ENCODE measurements at places on chromosomes 11 and 22.

- no peak for DNase-seq
These were observed 44.3 kb upstream of the NNMT start for GRCh38 chr11:114251815-114252337.

- no peak for DNase-seq
These were observed 15.1 kb downstream of the JHY start for GRCh38 chr11:122897606-122898210.

- no peak for DNase-seq
These were observed 6.0 kb downstream of the CKAP5 start for GRCh38 chr11:46840116-46840515.

GRCh38 chr22:32979606-32980005 is 78.6 kb downstream of the SYN3 start:
- DNase-seq = no peak

- DNase-seq = no peak
These were observed 43.2 kb upstream of the ACCSL start for GRCh38 chr11:44004452-44005062.

- DNase-seq = no peak
These were observed 58.8 kb upstream of the SLC36A4 start for GRCh38 chr11:93256623-93257022.

DNA sequence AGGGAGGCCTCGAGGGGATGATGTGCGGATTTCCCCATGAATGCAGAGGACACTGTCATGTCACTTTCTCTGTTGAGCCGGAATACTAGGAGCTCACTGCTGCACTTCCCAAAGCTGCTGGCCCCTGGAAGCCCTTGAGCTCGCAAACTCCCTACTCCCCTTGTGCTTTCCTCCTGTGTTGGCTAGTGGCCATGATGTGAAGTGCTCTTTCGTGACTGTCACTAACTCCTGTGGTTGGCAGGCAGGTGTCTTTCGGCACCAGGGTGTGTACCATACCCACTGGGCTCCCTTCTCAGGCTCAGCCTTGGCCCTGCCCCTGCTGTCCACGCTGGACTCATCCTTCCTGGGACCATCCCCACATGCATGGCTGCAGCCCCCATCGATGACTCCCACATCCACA is 86.2 kb downstream of the BTBD10 start:
- no peak for DNase-seq

DNA sequence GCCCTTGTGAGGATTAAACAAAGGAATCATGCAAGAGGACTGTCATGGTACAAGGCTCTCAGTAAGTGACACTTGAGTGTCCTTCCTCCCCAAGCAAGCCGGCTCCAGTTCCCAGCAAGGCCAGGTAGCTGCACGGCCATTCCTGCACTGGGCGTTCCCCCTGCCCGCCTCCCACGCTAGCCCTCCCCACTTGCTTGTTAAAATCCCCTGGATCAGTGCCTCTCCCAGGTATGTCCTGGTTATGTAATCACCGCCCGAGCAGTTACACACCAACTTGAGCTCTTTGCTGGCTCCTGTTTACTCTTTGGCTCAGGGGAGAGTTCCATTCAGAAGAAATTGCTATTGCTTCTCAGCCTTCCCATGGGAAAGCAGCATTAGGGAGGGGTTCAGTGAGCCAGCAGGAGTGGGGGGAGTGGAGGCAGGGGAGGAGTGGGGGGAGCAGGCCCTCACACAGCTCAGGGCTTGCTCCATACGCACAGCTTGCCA is 19.4 kb upstream of the MYEOV start:
- DNase-seq = no peak

DNA sequence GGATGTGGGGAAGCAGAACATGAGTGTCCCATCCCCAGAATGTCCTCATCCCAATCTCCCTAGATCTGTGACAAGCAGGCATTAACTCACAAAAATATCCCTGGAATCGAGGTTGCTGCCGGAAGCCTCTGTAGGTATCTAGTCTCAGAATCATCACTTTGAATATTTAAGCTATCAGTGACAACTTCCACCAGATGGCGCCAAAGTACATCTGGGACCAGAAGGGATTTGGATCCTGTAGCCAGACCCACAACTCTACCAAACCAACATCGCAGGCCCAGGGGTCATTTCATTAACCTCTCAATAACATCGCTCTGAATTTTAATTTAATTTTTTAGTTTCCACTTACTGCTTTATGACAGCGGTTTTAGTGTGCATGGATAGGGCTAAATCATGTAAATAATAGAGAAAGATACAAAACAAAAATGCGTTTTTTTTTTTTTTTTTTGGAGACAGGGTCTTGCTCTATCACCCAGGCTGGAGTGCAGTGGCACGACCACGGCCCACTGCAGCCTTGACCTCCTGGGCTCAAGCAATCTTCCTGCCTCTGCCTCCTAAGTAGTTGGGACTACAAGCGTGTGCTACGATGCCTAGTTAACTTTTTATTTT is 1.1 kb upstream of the EXT2 start:
- peak; percentile 84 for DNase-seq

DNA sequence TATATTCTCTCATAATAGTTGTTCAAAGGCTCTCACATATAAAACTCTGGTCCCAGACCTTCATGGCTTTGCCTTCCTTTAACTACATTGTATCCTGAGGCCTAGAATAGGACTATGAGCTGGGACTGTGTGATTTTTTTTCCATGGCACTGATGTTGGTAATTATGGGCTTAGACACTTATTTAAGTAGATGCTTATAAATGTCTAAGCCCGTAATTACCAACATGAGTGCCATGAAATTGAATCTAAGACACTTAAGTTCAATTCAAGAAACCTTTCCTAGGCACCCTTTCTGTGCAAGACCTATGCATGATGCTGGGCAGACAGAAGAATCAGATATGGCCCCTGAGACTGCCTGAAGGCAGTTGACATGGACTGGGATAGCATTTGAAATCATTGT is 63.0 kb downstream of the P4HA3 start:
- no peak for DNase-seq

- DNase-seq = no peak
These were observed 18.7 kb downstream of the SLC6A5 start for GRCh38 chr11:20618083-20618482.

DNA sequence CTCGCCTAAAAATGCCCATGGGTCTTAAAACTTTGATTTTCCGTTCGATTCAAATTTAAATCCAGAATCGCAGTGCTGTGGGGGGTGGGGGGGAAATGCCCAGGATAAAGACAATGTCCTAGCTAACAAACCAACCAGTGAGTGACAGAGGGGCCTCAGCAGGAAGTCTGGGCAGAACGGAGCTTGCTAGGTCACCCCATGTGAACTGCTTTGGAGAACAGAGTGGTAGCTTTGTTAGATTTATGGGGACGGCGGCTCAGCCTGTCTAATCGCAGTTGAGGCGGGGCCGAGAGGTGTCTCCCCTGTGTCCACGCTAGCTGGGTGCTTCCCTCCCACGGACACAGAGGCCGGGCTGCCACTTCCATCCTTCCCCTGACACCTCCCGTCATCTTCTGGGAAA is 243.9 kb downstream of the CTTN start:
- no peak for DNase-seq

GRCh38 chr11:34235591-34236071 is 122.2 kb downstream of the ABTB2 start:
- DNase-seq = no peak

- peak; percentile 82 for DNase-seq
These were observed 29.1 kb downstream of the MAP6 start for GRCh38 chr11:75639762-75640181.

DNA sequence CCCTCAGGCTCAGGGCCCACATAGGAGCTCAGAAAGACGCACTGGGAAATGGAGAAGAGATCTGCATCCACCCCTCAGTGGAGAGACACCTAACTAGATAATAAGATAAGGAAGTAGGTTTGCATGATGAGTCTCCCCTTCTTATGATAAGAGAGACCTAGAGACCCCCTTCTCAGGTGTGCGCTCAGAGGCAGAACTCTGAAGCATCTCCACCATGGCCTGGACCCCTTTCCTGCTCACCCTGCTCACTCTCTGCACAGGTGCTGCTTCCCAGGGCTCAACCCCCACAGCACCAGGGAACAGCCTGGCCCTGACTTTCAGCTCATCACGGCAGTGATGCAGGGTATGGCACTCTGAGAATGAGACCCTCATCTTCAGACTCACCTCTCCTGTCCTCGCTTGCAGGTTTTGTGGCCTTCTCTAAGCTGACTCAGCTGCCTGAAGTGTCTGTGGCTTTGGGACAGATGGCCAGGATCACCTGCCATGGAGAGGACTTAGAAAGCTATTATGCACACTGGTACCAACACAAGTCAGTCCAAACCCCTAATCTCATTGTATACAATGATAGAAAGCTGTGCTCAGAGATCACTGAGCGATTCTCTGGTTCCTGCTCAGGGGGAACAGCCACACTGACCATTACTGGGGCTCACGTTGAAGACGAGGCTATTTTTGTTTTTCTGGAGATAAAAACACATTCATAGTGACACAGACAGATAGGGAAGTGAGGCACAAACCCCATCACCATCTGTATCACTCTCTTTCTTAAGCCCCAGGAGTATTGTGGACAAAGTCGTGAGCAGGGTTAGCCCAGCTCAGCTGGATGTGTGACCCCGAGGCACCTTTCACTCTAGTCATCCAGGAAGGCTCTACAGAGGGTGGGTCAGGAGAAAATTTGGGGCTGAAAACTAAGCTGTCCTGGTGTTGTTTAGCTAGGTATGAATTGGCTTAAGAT is 29.7 kb upstream of the IGLL5 start:
- DNase-seq = no peak

GRCh38 chr22:46018859-46019258 is 41.9 kb upstream of the WNT7B start:
- no peak for DNase-seq
